Naive thymus-derived CD8-positive, alpha-beta T cell (primary cell): ENCODE measurements at places on chromosomes 7 and 10.

DNA sequence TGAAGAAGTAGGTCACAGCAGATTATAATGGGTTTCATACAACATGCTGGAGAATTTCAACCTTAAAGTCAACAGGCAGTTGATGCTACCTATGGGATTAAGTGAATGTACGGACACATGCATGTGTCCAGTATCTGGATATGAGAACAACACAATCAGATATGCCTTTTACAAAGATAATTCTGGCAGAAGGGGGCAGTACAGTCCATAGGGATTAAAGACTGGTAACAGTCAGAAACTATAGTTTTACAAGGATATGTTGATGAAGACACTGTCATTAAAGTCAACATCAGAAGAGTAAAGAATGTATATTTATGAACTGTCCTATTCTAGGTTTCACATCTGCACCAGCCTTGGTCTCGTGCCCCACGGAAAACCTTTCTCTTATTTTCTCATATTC is 41.5 kb downstream of the ANKMY2 start:
- DNase-seq, result no peak

GRCh38 chr10:80622153-80622552 is 84.5 kb downstream of the SH2D4B start:
- DNase-seq, result no peak

DNA sequence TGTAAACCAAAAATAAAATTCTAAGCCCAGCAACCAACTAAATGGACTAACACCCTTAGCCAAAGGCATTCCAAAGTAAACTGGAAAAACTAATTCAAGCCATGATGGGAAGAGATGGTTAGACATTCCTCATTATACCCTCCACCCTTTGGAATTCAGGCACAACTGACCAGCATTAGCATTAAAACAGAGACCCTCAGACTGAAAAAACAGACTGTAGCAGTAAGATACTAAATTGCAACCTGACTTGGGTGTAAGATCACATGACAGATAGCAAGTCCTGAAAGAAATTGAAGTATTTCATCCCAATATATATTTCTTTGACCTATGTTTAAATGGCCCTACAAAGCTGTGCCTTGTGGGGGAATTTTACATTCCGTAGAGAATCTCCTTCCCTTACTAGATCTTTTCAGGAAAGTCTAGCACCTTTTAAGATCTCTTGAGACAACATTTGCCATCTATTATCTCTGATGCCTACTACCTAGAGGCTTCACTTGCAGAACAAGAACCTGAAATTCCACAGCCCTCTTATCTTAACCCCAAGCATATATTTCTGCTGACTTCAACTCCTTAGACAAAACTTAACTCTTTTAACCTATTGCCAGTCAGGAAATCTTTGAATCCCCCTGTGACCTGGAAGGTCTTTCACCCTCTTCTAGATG is 750.2 kb upstream of the IGFBP3 start:
- DNase-seq, result no peak

DNA sequence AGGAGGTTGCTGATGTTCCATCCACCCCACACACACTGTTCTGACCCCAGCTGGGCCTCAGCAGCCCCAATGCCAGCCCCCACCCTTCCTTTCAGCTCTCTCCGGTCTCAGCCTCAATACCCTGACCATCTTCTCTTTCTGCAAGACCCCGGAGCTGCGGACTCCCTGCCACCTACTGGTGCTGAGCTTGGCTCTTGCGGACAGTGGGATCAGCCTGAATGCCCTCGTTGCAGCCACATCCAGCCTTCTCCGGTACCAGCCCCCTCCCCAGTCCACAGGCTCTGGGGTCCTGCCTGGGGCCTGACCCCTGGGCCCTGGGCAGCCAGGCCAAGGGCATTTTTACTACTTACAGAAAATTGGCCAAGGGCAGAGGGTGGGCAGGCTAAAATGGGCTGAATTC is 2.6 kb downstream of the RGR start:
- DNase-seq, result no peak

GRCh38 chr7:28020302-28020940 is 160.2 kb downstream of the JAZF1 start:
- peak; percentile 48 for DNase-seq

GRCh38 chr7:110521357-110521911 is 569.5 kb upstream of the LRRN3 start:
- no peak for DNase-seq

DNA sequence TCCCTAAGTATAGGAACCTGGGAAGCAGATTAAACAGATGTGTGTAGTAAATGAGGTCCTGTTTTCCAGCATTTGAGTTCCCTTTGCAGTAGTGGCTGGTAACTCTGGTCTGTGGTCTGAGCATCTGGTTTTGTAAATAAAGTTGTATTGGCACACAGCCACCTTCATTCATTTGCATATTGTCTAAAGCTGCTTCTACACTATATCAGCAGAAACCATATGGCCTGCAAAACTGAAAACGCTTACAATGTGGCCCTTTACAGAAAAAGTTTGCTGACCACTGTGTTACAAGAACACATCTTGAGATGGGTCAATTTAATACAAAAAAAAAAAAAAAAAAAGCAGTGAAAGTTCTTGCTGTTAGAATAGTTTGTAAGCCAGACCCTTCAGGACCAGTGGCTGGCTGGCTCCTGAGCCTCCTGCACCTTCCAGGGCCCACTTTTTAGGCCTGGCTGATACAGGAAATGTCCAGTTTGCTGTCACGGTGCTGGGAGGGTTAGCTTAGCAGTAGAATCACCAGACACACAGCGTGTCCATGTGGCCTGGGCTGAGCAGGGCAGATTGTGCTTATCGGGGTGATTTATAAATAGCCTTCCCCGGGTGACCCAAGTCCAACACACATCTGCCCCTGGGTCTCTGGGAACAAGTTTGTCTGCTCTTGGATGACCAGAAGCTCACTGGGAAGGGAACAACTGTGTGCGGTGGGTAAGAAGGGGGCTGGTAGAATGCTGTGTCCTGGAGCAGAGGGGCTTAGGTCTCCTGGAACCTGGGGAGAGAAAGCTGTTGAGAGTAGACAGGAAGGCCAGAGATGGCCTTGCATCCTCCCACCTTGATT is 1.4 kb downstream of the C10orf71 start:
- DNase-seq, result no peak

DNA sequence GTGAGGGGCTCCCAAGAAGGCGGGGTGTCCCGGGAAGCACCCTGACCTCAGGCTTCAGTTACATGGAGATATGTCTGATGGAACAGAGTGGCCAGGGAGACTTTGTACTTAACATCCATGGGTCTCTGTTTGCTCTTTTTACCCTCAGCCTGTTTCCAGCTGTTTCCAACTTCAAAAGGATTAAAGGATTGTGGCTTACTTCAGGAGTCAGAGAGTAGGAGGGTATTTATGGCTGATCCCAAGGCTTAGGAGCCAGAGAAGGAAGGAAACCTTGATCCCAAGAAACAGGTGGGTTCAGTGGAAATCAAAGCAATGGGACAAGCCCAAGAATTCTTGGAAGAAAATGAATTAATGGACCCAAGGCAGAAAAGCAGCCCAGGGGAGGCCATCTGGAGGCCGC is 37.7 kb upstream of the ZNF438 start:
- no peak for DNase-seq

DNA sequence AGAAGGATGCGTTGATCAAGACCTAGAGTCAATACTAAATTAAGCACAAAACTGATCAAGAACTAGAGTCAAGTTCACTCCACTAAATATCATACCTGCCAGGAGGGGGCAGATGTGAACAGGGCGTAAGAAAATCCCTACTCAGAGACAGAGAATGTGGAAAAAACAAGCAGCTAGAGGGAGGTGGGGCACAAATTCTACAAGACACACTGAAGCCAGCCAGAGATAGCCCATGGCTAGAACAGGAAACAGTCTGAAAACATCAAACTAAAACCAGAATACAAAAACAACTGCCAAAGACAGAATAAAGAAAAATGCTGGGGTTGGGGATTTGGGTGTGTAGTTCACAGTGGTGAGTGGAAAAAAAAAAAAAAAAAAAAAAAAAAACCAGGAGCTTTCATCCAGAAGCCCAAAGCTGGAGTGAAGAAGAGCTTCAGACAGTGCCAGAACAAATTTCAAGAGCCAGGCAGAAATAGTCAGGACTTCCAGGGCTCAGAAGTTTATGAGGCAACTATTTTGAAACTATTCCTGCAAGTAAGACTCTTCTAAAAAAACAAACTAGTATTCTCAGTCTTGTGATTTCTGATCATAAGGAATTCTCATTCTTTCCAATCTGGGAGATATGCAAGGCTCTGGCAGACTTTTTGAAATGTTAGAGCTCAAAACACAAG is 118.3 kb downstream of the CCDC71L start:
- DNase-seq, result no peak
